ENCODE measurements at places on chromosomes 7 and 10.

DNA sequence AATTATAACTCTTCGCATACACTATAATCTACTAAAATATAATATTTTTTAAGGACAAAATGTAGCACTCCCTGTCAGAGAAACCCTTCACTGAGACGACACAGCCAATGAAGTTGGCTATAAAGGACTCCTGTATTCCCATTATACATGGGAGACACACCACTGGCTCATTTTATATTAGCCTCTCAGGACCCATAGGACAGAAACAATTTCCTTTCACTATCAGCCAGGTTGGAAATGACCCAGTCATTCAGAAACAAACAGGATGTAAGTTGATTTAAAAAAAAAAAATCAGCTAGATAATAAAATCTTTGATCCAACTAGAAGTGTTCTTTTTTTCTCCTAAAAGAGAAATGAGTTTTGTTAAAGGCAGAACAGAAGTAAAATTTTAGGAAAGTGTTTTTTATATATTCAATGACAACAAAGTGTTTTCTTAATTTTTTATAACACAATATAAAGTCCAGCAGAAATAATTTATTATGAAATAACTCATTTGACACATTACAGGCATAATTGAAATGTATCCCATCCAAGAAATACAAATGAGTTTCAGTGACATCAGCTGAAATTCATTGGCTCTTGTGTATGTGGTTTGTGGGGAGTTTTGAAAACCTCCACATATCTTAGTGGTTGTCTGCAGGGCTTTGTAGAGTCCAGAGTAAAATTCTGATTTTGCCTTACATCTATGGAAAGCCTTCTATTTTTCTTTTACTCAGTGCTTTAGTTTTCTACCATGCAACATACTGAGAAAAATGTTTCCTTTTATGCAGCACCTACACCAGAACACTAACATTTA lies 64.1 kb downstream of the CTTNBP2 start:
- no peak for DNase-seq

- DNase-seq: no peak
These were observed 38.0 kb upstream of the SPOCK2 start for GRCh38 chr10:72126184-72126871.

GRCh38 chr7:17530741-17531421 lies 232.4 kb downstream of the AHR start:
- DNase-seq: no peak

DNA sequence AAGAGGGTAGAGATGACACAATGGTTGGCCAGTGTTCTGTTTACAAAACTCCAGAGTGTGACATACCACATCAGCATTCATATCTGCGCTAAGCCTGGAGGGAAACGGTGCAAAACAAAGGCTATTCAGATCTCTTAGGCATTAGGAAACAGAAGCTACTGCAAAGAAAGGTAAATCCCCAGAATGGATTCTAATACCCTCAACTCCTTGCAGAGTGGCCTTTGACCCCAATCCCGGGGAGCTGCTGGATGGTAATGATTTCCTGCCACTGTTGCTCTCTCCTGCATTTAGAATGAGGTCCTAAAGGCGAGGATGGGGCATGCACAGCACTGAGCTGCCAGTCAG lies 65.2 kb downstream of the AOAH start:
- DNase-seq: peak; percentile 81

GRCh38 chr7:14598978-14599377 lies 303.6 kb downstream of the DGKB start:
- no peak for DNase-seq

GRCh38 chr7:7738177-7738576 lies 19.8 kb upstream of the RPA3 start:
- no peak for DNase-seq

DNA sequence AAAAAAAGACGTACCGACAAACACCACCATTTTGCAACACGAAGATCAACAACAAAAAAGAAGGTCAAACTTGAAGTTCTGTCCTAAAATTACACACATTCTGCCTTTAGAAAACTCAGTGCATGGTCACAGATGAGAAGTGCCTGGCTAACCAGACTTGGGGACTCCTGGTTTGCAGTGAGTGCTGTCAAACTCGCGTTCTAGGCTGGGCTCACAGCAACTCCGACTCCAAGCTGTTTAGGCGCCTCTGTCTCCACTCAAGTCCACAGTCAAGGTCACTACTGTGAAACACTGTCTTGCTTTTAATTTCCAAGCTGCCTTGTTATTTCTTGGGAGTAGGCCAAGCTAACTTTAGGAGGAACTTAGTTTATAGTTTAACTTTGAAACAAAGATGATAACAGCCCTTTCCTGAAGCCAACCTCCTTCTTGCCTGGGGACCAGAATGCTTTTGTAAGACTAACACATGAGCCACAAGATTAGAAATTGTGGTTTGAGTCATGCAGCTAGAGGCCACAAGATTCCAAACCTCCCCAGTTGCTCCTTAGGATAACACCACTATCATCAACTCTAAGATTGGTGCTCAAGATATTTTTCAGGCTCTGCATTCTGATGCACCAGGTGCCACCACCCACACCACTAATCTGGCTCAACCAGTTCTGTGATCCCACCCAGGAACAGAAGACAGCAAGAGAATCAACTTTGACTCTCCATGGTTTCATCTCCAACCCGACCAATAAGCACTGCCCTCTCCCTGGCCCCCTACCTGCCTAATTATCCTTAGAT lies 1.1 kb upstream of the DNAAF5 start:
- DNase-seq: no peak

GRCh38 chr10:70567603-70568002 lies 34.9 kb downstream of the PRF1 start:
- DNase-seq: no peak

GRCh38 chr7:69717221-69717620 lies 118.9 kb downstream of the AUTS2 start:
- DNase-seq: no peak

DNA sequence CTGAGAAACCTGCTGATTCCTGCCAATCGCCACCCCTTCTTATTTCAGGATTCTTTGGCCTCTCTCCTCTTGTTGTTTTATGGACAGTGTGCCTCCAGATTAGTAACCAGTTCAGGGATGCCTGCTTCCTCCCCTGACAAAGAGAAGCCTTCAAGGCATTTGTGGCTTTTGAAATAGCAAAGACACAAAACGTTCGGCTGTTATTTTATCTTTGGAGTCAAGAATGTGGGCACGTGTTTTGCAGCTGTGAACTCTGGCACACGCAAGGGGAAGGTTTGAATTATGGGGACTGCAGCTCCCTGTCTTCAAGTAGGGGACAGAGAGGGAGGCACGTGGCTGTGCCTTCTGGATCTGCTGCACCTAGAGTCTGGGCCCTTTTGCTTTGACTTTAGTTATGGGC lies 157.9 kb upstream of the GRB10 start:
- DNase-seq: no peak

GRCh38 chr7:94160719-94161435 lies 156.7 kb upstream of the BET1 start:
- DNase-seq: no peak

- no peak for DNase-seq
These were observed 321.8 kb downstream of the TCERG1L start for GRCh38 chr10:130989670-130990232.

DNA sequence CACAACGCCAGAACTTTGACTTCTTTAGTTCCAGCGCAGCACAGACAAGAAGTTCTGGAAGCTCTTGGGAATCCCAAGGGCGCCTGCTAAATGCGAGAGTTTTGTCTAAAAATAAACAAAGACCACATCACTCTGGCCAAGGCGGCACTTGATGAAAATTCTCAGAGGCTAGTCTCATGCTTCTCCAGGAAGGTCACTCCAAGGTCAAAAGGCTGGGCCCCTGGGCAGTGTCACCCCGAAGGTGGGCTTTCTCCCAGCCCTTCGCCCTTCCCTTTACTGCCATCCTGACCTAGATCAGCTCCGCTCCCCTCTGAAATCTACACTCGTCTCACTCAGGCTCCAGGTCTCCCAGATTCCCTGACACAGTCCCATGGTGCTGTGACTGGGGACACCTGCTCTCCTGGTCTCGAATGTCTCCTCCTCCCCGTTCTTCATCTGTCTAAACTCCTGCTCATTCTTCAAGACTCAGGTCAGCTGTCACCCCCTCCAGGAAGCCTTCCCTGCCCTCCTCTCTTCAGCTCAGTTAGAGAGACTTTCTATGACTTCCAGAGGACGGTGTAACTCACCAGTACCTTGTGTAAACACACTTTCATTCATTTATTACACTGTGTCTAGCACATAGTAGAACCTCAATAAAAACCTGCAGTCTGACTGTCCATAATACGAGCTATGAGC lies 10.5 kb downstream of the FAM53B start:
- no peak for DNase-seq

GRCh38 chr10:92846854-92847201 lies 1.5 kb upstream of the EXOC6 start:
- peak; percentile 22 for DNase-seq

DNA sequence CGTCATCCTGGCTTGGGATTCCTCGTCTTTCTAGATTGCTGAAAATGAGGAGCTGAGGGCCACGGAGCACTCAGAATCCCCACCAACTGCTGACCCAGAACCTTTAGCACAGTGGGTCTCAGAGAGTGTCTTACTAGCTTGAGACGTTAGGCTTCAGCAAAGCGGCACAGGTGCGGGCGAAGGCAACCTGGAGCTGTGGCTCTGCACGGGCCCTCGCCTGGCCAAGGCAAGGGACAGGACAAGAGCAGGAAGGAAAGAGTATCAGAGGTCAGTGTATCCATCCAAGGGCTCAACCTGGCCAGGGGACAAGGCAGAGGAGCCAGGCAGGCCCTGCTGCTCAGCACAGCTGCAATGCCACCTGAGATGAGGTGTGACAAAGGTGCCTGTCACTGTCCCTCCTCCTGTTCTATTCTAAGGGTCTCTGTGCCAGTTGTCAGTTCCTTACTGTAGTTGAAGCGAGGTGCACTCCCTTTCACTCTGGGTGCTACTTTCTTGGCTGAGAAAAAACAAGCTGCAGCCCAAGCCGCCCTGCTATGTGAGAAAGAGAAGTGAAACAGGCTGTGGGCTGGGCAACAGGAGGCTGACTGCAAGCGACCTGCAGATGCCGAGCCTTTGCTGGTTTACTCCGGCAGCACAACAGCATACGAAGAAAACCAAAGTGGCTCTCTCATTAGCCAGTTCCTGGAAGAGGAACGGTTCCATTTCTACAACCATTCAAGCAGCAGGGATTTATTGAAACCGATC lies 33.3 kb upstream of the KDM7A start:
- no peak for DNase-seq

- no peak for DNase-seq
These were observed 11.7 kb downstream of the CASP7 start for GRCh38 chr10:113691381-113691780.
